ENCODE measurements at places on chromosomes 3 and 15.

- no peak for DNase-seq
These were observed 3.3 kb downstream of the RMDN3 start for GRCh38 chr15:40751745-40752144.

GRCh38 chr3:178603735-178604134 is 67.5 kb downstream of the KCNMB2 start:
- DNase-seq = no peak

DNA sequence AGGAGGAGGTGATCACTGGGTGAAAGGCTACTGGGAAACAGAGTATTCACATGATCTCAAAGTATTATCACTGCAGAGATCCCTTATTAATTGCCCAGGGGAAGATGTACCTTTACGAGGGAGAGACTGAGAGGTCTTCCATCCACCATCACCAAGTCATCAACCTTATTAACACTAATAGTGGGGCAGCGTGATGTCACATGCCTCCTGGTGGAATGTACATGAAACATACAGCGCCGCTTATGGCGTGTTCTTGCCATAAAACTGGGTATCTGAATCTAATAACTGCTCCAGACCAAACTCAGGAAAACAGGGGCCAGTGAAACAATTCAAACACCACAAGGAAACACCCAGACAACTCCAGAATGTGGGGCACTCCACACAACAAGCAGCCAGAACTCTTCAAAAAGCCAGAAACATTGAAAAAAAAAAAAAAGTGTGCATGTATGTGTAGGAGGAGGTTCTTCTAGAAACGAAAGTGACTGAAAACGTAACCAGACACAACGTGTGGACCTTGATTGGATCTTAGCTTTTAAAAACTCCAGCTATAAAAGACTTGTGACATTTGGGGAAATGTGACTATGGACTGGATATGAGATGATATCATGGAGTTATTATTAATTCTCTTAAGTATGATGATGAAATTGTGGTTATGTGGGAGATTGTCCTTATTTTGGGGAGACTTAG is 4.6 kb downstream of the STIMATE start:
- no peak for DNase-seq

GRCh38 chr3:172238188-172238587 is 198.8 kb downstream of the FNDC3B start:
- no peak for DNase-seq

DNA sequence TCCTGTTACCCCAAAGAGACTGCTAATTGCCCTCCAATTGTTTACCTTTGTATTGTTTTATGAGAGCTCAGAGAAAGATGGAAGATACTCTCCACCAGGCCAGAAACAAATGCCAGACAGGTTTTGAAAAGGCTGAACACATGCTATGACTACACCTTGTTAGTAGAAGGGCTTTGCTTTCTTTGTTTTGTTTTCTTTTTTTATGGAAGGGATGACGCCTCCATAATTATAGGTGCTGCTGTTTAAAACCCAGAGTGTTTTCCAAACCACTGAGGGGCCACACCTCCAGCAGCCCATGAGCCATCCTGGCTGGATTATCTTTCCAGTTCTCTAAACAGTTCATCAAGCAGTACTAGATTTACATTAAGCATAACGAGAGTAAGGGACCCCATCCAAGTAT is 5.6 kb upstream of the FOXP1 start:
- DNase-seq = no peak

GRCh38 chr3:166123576-166123975 is 286.4 kb upstream of the BCHE start:
- DNase-seq = no peak

- DNase-seq = peak; percentile 37
These were observed 742 bp downstream of the TNK2 start for GRCh38 chr3:195907684-195907933.

GRCh38 chr15:26235864-26236263 is 372.7 kb upstream of the ATP10A start:
- no peak for DNase-seq
